Stimulated activated CD8-positive, alpha-beta memory T cell treated with anti-CD3 and anti-CD28 coated beads, Interleukin-4, amount 100 ng/mL, for 24 hours (primary cell): ENCODE measurements at places on chromosomes 16 and 17.
A peak's percentile ranks its signal among the peaks of the same experiment; 100 is the strongest.

DNA sequence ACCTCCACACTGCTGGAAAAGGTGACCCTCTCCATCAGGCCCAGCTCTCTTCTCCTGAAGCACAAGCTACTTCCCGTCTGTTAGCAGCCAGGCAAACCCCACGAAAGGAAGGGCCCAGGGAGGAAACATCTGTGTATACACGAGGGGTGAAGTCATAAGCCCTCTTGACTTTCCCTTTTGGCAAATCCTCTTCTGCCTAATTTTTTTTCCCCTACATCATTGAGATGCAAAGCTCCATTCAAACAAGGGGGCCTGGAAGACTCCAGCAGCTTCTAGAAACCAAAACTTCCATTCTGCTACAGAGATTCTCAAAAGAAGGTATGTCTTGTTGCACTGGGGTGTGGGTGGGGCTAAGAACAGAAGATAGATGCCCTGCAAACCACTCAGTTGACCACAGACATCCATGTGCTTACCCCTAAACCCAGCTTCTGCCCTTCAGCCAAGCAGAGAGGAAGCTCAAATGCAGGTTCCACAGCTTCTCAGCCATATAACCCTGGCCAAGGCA, 145.6 kb upstream of the RCVRN start:
- DNase-seq, result no peak

- peak; percentile 20 for DNase-seq
These were observed 430 bp downstream of the HAPSTR1 start for GRCh38 chr16:9091867-9092281.

- DNase-seq, result no peak
These were observed 1.7 kb downstream of the CHRNE start for GRCh38 chr17:4901108-4901647.

- no peak for DNase-seq
These were observed 2.4 kb downstream of the SLC16A13 start for GRCh38 chr17:7038025-7038862.

GRCh38 chr16:69233124-69233523, 46.2 kb downstream of the SNTB2 start:
- DNase-seq, result no peak

DNA sequence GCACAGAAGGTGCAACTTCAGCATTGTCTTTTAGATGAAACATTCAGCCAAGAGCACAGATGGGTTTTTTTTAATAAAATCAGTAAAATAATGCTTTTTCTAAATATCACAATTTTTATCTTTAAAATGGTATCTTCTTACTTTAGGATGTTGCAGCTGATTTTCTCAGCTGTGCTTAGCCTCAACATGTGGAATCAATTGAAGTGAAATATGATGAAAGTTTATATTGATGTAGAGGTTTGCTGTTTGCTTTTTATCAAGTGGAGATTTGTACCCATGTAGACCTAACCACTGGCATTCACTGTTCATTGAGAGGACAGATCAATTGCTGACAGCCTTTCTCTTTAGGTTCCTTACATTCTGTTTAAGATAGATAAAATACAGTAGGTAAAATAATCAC, 107.8 kb downstream of the CYB561 start:
- DNase-seq, result no peak

- no peak for DNase-seq
These were observed 4.4 kb upstream of the CALB2 start for GRCh38 chr16:71354156-71354555.

- DNase-seq, result no peak
These were observed 122.1 kb downstream of the SNX29 start for GRCh38 chr16:12098429-12099310.

DNA sequence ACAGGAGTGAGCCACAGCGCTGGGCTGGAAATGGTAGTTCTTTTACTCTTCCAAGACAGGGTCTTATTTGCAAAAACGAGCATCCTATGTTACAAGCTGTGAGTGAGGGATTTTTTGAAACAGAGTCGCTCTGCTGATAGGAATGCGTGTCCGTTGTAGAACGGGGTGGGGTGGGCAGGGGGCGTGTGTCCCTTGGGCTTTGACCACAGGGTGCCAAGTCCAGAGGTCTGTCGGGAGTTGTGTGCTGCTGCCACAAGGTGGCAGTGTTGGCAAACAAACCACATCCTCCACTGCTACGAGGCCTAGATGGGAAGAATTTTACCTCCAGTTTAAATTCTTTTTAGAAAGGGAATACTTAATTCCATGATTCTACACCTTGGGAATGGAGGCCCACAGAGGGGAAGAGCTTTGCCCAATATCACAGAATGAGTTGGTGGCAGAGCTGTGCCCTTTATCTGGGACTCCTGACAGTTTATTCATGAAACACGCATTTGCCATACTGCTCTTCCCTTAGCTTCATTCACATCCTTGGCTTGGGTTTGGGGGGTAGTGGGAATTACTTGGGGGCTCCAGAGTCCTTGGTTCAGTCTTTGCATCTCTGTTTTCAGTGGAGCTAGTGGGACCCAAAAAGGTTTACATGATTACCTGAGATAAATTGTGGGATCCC, 30.6 kb upstream of the ETV4 start:
- peak; percentile 38 for DNase-seq

- DNase-seq, result no peak
These were observed 44.6 kb upstream of the CIBAR2 start for GRCh38 chr16:85156869-85157268.

GRCh38 chr17:29793501-29793900, 136.5 kb downstream of the SSH2 start:
- no peak for DNase-seq

GRCh38 chr16:14117051-14117450, 45.9 kb downstream of the MRTFB start:
- DNase-seq, result no peak

DNA sequence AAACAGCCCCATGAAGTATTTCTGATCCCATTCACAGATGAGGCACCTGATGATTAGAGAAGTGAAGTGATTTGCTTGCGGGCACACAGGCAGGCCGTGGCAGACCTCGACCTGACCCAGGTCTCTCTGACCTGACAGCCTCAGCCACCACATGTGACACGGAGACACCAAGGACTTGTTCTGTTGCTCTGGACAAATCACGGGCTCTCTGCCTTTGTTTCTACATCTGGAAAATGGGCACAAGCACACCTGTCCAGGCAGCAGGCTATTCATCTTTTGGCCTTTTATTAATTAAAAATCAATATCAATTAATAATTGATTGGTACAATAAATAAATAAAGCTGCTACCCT, 3.4 kb downstream of the MAP3K14 start:
- no peak for DNase-seq

DNA sequence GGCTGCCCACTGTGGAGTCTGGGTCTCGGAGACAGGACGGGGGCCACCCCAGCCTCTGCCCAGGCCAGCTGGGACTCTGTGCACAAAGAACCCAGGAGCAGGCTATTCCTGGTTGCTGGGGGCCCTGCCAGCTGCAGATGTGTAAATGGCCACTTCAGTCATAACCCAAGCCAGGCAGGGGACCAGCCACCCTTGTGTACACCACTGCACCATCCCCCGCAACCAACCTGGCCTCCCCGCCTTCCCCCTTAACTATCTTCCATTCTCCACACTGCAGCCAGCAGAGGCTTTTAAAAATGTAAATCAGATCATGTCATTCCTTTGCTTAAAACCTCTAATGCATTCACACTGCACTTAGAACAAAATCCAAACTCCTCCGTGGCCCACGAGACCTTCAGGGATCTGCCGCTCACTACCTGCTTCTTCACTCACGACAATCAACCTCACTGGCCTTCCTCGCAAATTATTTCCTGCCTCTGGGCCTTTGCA, 28.3 kb downstream of the RTN4RL1 start:
- DNase-seq, result no peak

GRCh38 chr16:64808474-64808873, 313.4 kb downstream of the CDH11 start:
- no peak for DNase-seq

GRCh38 chr17:30271102-30271501, 20.6 kb downstream of the BLMH start:
- DNase-seq, result no peak

GRCh38 chr17:37117373-37118142, 168.8 kb downstream of the AATF start:
- no peak for DNase-seq

- no peak for DNase-seq
These were observed 503 bp downstream of the DHX58 start for GRCh38 chr17:42111871-42112551.

- DNase-seq, result no peak
These were observed 61.2 kb downstream of the HS3ST3A1 start for GRCh38 chr17:13540546-13540945.

DNA sequence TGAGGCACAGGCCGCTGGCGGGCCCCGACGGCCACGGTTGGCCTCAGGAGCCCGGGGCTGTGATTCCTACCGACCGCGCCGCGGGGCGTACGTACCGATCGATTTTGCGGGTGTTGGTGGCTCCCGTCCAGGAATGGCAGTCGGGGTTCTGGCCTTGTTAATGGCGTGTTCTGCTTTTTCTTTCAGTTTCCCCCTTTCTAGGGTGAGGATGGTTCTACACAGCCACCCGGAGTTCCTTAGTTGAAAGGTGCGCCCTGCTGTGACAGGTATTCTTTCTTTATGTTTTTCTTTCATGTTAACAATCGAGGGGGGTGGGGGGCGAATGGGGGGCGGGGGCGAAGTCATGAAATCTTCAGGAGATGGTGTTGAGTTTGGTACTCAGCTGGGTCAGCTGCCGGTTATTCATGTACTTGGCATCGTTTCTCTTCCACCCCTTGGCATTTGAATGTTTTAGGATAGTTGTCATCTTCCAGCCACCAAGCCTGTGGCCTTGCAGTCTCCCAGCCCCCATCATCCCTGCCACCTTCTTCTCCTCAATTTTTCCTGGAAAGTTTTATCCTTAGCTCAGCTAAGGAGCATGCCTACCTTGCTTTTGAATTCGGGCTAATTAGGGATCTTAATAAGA, 802 bp downstream of the CYLD start:
- DNase-seq, result no peak

- DNase-seq, result no peak
These were observed 4.6 kb downstream of the MMP25 start for GRCh38 chr16:3051009-3051408.

- no peak for DNase-seq
These were observed 45.0 kb upstream of the GCSH start for GRCh38 chr16:81140930-81141780.

- DNase-seq, result no peak
These were observed 17.3 kb downstream of the CDH13 start for GRCh38 chr16:82643936-82644630.

GRCh38 chr16:47413041-47413440, 47.8 kb downstream of the ITFG1 start:
- no peak for DNase-seq

DNA sequence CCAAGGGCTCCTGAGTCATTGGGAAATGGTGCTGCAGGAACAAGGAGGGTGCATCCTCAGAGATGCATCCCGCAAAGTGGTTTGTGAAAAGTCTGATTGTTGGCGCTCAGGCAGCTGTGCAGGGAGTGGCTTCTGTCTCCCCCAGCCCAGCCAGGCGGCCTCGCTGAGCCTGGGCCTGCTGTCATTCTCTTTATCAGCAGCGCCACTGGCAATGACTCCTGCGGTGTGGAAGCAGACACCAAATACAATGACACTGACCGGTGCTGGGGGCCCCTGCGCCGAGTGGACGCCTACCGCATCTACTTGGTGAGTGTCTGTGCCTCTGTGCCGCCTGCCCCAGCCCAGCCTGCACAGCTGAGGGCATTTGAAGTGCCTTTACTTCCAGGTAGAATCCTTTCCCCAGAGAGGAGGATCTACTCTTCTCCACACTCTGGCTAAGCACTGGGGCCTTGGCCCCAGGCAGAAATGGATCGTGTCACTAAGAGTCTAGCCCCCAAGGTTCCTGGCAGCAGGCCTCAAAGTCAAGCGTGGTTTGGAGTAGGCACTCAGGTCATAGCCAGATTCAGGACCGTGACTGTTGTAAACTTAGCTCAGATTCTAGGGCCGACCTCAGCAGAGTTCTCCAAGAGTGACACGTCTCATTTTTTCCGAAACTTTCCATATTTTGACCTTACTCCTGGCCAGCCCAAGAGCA, 19.3 kb upstream of the NAT9 start:
- no peak for DNase-seq

DNA sequence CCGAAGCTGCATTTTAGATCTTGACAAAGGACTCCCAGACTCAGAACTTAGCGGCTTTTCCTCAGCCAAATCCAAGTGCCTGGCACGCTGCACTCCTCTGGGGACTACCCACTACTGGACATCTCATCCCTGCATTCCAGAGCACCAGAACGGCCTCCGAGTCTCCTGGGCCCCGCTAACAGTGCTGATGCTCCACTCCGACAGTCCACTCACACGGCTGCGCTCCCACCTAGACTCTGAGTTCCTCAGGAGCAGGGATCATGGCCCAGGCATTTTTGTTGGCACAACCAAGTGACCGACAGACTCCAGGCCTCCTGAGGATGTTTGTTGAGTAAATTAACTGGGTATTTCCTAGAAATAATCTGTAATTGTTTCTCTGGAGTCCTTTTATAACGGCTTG, 79.1 kb downstream of the NDEL1 start:
- DNase-seq, result no peak

- DNase-seq, result no peak
These were observed 85.3 kb downstream of the ENGASE start for GRCh38 chr17:79159926-79160325.

GRCh38 chr17:49978501-49978900, 9.5 kb downstream of the DLX4 start:
- DNase-seq, result no peak

DNA sequence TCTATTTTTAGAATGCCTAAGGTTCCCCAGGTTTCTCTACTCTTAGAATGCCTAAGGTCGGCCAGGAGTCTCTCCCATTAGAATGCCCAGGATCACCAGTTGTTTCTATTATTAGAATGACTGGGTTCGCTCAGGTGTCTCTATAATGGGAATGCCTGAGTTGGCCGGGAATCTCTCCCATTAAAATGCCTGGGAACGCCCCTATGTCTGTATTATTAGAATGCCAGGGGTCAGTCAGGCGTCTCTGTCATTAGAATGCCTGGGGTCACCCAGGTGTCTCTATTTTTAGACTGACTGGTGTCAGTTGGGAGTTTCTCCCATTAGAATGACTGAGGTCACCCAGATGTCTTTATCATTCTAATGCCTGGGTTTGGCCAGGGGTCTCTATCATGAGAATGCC, 2252.5 kb downstream of the TP53TG3F start:
- no peak for DNase-seq

DNA sequence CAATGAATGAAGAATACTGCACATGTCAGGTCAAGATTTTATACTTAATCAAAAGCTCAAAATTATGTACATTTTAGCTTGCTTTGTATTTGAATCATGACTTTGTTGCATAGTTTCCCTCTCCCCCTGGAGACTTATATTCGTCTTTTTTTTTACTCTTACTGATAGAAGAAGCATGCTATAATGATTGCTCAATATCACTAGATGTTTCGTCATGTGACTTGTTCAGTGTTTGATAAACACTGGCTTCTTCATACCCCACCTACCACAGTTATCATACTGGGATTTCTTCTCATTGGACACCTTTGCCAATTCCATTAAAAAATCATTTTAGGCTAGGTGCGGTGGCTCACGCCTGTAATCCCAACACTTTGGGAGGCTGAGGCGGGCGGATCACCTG, 148.7 kb downstream of the FTO start:
- DNase-seq, result no peak

- DNase-seq, result no peak
These were observed 180.8 kb downstream of the FTO start for GRCh38 chr16:53884748-53885147.

- no peak for DNase-seq
These were observed 32.2 kb downstream of the TEX2 start for GRCh38 chr17:64230791-64231408.
